ENCODE measurements at places on chromosomes 16 and 17. TPM values are rescaled to one million over a fixed set of nuclear protein-coding genes. Genes with fewer than 3 reads are reported as not detected.

Gene USP31
- 62.0 TPM for total RNA-seq

DNA sequence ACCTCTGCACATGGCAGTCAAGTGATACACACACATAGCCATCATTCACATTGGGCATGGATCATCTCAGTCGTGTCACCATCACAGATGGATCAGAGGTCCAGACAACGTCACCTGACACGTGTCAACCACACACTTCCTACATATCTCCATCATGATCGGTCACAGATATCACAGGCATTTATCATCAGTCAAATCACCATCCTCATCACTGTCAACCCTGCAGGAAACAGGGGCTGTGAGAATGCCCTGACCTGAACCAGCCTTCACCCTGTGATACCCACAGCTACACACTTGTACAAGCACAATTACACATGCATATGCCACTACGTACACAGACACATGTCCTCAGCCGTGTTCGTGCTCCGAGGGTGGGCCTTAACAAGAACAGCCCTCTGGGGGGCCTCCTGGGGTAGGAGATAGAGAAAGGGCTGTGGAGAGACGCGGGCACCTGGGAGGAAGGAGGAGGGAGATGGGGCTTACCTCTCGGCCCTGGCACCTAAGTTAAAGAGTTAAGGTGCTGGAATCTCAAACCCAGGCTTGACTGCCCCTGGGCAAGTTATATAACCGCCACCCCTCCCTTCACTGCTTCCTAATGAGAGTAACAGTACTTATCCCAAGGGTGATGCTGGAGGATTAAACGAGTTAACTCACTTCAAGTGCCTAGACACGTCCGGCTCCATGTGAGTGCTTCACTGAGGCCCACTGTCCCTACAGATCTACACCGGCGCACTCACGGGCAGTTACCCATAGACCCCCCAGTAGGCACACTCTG is 1.1 kb downstream of the SLC12A4 start:
- H3K27me3 ChIP-seq, result no peaks in the 10 kb centered on the region
- peaks cover 3% of the 10 kb centered on the region for H3K4me1 ChIP-seq
- peak overlapping the region; percentile 73 for H3K4me3 ChIP-seq
- no peaks in the 10 kb centered on the region for H3K36me3 ChIP-seq

- no peaks in the 10 kb centered on the region for H3K4me1 ChIP-seq
- no peak overlapping the region for H3K27ac ChIP-seq
- H3K4me3 ChIP-seq, result no peak overlapping the region
Measured at GRCh38 chr17:56085576-56086267, 67.6 kb upstream of the ANKFN1 start.

GRCh38 chr16:1308036-1308976 is 1.1 kb upstream of the UBE2I start:
- peak overlapping the region; percentile 40 for H3K4me3 ChIP-seq
- no peaks in the 10 kb centered on the region for H3K36me3 ChIP-seq
- peak overlapping the region; percentile 100 for H3K27ac ChIP-seq
- H3K27me3 ChIP-seq, result no peaks in the 10 kb centered on the region

Gene HOXB5
- total RNA-seq, result not detected

Gene KRTAP2-3
- total RNA-seq, result not detected

DNA sequence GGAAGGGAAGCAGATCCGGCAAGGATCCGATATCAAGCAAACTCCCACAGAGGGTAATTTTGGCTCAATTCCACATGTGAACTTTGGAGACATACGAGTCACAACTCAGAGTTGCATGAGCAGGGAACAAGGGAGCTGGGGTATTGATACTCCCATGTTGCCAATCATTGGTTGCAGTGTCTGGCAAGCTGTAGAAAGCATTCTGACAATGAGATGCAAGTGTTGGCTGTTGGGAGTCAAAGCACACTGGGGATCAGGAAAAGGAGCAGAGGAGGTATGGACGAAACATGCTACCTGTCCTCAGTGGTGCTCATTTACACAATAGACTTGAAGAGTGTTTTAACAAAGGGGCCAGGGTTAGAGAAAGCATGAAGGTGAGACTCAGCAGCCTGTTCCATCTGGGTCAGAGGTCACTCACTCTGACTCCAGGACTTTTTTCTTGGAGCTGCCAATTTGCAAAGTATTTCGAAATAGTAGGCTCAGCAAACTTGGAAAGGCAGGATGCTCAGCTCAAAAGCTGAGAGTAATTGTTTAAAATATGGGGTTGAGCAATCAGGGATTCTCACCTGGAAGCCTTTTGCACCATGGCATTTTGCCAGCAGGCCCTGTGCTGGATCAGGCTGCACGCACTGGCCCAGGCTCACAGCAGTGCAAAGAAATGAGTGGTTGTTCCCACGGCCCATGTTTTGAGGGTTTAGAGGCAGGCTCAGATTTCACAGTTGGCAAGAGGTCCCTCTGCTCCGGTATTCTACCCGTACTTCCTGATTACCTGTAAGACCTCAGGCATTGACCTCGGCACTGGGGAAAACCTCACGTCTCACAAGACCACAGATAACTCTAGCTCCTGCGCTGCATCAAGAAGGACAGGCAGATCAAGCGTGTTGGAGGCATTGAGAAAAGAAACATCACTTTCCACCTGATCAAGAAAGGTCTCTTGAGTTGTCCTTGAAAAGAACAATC is 17.6 kb upstream of the NKD1 start:
- no peaks in the 10 kb centered on the region for H3K27me3 ChIP-seq
- no peak for DNase-seq
- no peaks in the 10 kb centered on the region for H3K4me1 ChIP-seq
- no peak overlapping the region for H3K4me3 ChIP-seq

GRCh38 chr17:17837380-17837821 is 615 bp upstream of the SREBF1 start:
- peak overlapping the region; percentile 67 for H3K4me3 ChIP-seq
- H3K36me3 ChIP-seq, result no peaks in the 10 kb centered on the region
- H3K27me3 ChIP-seq, result no peaks in the 10 kb centered on the region
- peak; percentile 72 for DNase-seq
- H3K4me1 ChIP-seq, result peaks cover 38% of the 10 kb centered on the region

GRCh38 chr16:50680556-50680893 is 587 bp downstream of the SNX20 start:
- no peak overlapping the region for H3K27ac ChIP-seq
- no peak for DNase-seq
- no peaks in the 10 kb centered on the region for H3K4me1 ChIP-seq
- H3K27me3 ChIP-seq, result no peaks in the 10 kb centered on the region
